ENCODE measurements at places on chromosomes 12 and 14.

DNA sequence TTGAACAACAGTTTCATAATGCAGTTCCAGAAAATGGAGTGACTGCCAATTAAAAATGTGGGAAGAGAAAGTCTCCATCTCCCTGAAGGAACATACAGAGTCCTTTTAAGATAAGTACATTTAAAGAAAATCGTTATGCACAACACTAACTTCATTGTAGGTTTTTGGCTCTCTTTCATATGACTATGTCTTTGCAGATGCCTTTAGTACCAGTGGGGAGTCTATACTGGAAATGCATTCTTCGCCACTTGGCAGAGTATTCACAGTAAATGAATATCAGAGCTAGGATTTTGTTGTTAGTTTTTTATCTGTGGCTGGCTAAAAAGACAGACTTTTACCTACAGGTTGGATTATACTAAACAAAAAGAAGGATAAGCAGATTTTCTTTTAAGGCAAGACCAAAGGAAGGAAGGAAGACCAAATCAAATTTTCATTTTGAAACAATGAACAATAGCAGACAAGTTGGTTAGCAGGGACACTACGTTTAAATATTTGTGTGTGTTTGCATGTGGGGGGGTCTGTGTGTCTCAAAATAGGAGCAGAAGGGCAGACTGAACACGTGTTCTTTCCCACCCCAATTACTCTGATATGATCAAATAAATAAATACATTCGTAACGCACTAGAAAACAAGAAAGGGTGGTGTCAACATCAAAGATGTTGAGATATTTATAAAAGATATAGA, 124.5 kb downstream of the BTG1 start:
- DNase-seq, result no peak

- DNase-seq, result no peak
Observed at GRCh38 chr12:59927032-59927431, 331.2 kb downstream of the SLC16A7 start.

DNA sequence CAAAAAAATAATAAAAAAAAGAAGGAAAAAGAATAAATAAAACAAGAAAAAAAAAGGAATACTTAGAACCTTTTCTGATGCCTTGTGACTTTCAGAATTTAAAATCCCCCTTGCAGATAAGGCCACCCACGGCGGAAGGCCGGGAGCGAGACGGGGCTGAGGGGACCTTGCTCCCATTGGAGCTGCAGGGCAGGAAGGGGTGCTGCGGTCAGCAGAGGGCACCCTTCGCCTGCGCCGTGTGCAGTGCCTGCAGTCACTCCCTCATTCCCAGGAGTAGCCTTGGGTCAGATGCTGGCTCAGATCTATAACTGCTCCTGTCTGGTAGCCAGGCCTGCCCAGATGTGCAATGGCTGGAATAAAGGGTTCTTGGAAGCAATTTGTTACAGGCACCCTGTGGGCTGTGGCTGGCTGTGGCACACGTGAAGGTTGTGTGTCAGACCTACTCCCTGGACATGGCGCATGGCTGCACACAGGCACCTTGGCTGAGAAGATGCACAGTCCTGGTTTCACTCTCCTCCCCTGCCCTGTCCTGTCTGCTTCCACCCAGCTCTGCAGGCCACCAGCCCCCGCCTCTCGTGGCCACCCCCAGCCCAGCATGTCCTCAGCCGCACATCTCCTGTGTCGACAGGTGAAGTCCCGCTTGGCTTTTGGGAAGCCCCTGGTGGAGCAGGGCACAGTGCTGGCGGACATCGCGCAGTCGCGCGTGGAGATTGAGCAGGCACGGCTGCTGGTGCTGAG, 13.4 kb upstream of the ALDH2 start:
- no peak for DNase-seq

- no peak for DNase-seq
Observed at GRCh38 chr12:113094738-113095137, 38.2 kb downstream of the DTX1 start.

GRCh38 chr12:18551701-18552100, 186.1 kb downstream of the PLCZ1 start:
- DNase-seq, result no peak

GRCh38 chr12:71475280-71475679, 35.7 kb downstream of the LGR5 start:
- DNase-seq, result no peak
